Germinal center (tissue), 1 donor: ENCODE measurements at places on chromosomes 6 and 20.

DNA sequence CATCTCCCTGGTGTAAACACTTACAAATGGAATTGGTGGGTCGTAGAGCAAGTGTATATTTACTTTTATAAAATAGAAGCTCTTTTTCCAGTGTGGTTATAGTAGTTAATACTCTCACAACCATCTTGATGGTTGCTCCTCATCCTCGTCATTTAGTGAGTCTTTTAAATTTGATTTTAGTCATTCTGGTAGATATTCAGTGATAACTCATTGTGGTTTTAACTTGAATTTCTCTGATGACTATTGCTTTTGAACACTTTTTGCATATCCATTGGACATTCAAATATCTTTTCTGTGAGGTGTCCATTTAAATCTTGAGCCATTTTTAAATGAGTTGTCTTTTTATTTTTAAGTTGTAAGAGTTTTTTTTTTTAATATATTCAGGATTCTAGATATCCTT is 189.2 kb upstream of the PHACTR1 start:
- no peak for DNase-seq

- no peak for DNase-seq
These were observed 40.8 kb downstream of the PKIB start for GRCh38 chr6:122651031-122651430.

DNA sequence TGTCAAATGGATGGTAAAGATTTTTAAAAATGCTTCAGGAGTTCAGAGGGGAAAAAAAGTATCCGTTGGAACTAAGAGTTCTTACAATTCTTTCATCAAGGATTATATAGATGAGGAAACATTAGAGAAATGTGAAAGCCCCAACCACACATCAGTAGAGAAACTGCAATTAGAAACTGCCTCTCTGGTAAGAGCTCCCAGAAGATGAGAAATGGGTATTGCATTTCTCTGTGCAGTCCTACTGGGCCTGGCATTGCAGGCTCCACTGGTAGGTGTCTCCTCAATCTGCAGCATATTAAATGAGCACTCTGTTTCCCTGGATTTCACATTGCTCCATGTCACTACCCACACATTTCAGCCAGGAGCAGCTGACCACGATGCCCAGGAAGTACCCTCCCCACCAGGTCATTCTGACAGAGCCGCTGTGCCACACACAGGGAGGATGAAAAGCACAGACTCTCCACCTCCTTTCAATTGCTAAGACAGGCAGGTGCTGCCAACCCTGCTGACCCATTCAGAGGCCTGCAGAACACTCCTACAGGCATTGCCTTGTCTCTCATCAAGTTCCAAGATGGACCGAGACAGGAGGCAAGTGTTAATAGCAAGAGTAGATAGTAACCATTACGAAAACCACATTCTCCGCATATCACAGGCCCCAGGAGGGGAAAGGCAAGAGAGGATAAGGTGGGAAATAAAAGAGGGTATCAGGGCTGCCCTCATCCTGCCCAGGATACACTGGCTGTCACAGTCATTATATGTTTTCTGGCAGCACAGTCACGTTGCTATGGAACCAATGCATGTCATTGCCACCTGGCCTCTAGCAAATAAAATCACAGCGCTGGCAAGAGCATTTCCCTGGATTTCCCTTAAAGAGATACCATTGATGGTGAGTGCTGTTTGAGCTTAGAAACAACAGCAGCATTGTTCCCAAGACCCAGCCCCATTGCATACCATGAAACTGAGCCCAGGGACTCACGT is 241.7 kb downstream of the ATXN1 start:
- DNase-seq: no peak

- DNase-seq: no peak
These were observed 61.5 kb upstream of the HDDC2 start for GRCh38 chr6:125363039-125363823.

DNA sequence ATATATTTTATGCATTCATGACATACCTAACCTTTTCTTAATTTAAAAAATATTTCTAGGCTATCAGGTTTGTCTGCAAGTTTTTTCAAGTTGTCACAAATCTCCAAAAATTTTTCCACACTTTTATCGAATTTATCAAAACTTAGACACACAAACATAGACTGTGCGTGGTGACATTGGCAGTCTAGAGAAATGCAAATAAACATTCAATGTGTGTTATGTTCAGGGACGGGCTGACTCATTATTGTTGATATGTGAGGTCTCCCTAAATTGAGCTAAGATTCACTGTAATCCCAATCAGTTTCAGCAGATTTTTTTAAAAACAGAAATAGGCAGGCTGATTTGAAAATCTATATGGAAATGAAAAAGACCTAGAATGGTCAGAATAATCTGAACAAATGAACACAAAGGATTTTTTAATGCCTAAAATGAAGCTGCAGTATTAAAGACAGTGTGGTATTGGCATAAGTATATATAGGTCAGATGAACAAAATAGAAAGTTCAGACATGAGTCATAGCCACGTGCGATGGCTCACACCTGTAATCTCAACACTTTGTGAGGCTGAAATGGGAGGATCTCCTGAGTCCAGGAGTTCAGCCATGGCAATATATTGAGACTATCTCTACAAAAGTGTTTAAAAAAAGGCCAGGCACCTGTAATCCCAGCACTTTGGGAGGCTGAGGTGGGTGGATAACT is 19.2 kb downstream of the BLTP3A start:
- DNase-seq: no peak

DNA sequence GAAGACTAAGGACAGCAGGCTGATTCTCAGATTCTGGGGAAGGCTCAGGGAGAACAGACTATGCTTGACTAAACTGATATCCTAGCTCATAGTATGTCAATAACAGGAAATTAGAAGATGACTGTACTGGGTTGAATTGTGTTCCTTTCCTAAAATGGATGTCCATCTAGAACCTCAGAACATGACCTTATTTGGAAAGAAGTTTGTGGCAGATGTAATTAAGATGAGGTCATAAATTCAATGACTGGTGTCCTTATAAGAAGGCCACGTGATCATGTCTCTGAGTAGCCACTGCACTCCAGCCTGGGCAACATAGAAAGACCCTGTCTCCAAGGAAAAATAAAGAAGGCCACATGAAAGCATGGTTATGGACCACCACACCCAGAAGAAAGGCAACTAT is 113.9 kb upstream of the STMND1 start:
- no peak for DNase-seq

GRCh38 chr20:62706857-62707256 is 1.8 kb upstream of the NTSR1 start:
- DNase-seq: no peak

DNA sequence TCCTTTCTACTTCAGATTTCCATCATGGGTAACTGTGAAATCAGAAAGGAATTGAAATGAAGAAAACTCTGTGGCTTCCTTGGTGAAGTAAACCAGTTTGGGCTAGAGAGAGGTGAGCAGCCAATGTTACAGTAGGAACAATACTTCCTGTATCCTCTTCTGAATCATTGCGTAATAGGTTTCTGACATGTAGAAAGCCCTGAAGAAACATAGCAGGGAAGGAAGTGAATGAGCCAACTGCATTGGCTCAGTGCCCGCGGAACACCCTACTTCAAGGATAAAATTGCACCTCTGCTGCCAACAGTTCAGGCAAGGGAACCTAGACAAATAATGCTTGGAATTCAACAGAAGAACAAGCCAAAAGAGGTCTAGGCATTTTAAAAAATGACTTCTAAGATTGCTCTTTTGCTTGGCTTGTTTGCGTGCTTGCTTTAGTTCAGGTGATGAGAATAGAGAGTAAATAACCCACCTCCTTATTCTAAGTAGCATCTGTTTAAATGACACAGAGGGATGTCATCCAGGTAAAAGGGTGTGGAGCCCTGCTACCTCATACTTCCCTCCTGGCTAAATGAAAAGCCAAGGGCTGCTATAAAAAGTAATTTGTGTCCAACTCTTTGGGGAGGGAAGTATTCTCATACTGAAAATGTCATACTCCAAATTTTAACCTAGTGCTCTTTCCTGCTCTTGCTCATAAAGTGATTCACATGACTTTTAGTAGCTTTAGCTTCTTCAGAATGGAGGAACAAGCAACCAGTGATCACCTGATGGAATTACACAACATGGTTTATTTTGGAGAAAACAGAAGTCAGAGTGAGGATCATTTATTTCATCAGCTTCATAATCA is 30.0 kb upstream of the AKIRIN2 start:
- peak; percentile 27 for DNase-seq
